ENCODE measurements at places on chromosomes 3 and 15. TPM values are rescaled to one million over a fixed set of nuclear protein-coding genes. Genes with fewer than 3 reads are reported as not detected.

WDR72 gene
- not detected for total RNA-seq

GRCh38 chr15:48565560-48566482, 79.7 kb downstream of the FBN1 start:
- DNase-seq: no peak

ARHGEF26 gene
- 2.3 TPM for total RNA-seq

- no peak for DNase-seq
These were observed 31.2 kb downstream of the BCHE start for GRCh38 chr3:165805946-165806561.

GRCh38 chr15:38961931-38962330, 397.3 kb upstream of the RASGRP1 start:
- no peak for DNase-seq

EPHB3 gene
- total RNA-seq: 1.1 TPM

DNA sequence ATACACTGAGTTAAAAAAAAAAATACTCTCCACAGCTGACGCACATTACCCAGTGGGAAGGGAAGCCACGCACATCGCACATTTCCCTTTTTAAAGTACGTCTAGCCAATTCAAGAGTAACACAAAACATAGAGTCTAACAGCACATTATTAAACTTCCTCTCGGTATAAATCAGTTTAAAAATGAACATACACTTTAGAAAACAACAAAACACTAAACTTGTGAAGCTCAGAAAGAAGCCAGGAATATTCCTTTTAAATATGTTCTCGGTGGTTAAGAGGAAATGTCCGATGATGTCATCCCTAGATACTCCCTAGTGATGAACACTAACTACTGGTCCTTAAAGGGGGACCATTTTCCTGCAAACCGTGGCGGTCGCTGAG, 721 bp downstream of the MYEF2 start:
- DNase-seq: no peak

DNA sequence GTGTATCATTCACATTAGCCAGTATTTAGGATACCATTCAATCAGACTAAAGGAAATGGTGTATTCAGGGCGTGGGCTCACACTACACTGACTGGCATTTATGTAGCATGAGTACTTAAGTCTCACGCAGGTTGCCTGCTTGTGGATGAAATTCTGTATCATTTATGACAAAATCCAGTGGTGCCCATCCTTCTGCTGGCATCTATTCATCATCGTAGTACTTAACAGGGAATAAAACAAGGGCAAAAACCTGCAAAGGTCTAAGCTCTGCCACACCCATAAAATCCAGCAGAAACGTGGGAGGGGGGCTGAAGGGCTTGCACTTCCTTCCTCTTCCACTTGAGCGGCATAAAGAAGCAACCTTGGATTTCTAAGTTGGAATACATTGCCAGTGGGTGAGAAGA, 2.7 kb downstream of the GAP43 start:
- no peak for DNase-seq

- DNase-seq: no peak
These were observed 314.2 kb downstream of the NTRK3 start for GRCh38 chr15:87942316-87942715.

DNA sequence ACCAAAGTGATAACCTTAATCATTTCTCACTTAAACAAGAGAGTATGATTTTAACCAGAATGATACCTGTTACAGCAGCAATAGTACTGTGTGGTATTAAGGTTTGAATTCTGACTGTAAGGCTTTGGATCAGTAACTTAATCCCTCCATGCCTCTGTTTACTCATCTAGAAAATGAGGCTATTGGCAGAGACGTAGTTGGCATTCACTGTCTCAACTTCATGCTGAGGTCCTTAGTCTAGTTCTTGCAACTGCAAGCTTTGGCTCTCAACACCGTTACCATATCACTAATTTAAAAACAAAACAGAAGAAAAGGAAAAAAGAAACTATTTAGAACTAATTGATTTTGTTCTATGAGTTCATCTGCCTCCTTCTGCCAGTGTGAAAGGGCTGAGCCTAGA, 875.4 kb downstream of the MCTP2 start:
- no peak for DNase-seq

DNA sequence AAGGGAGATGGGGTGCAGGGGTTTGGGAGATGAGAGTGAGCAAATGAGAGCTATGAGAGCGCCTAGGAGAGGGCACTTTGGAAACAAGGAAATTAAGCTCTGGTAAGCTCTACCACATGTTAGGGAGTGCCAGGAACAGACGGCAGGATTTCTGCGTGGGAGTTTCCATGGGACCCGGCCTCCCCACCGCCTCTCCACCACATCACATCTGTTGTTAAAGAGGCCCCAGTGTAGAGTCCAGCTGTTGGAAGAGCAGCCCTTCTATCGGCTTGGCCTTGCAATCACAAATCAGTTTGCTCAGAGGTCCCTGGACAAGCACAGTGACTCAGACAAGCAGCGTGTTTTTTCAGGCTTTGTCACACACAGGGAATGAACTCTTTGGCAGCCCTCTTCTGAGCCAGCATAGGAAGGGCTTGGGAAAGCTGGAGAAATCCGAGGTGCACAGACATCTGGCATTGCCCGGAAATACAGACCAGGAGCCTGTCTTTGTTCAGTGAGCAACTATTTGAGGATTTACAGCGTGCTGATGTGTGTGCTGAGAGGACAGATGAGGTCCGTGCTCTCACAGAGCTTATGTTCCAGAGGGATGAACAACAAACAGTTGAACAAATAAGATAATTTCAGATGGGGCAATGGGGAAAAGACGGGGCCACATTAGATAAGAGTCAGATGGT, 370.6 kb upstream of the PROK2 start:
- no peak for DNase-seq

SAMMSON gene
- not detected for total RNA-seq

CELSR3 gene
- total RNA-seq: 0.36 TPM

- DNase-seq: no peak
These were observed 75.8 kb downstream of the CTNNB1 start for GRCh38 chr3:41274944-41275668.
